ENCODE measurements at places on chromosomes 6 and 20. TPM values are rescaled to one million over a fixed set of nuclear protein-coding genes. Genes with fewer than 3 reads are reported as not detected.

HELZ2 gene
- total RNA-seq, result 28.8 TPM

SUMO4 gene
- total RNA-seq, result 10.0 TPM

ECI2 gene
- total RNA-seq, result 44.7 TPM

DUSP15 gene
- total RNA-seq, result not detected

ZNF334 gene
- total RNA-seq, result 1.6 TPM

CYP39A1 gene
- not detected for total RNA-seq

HTR1E gene
- total RNA-seq, result not detected

ZBTB46 gene
- 1.2 TPM for total RNA-seq

MATN4 gene
- total RNA-seq, result 1.4 TPM

PRSS35 gene
- not detected for total RNA-seq

DNA sequence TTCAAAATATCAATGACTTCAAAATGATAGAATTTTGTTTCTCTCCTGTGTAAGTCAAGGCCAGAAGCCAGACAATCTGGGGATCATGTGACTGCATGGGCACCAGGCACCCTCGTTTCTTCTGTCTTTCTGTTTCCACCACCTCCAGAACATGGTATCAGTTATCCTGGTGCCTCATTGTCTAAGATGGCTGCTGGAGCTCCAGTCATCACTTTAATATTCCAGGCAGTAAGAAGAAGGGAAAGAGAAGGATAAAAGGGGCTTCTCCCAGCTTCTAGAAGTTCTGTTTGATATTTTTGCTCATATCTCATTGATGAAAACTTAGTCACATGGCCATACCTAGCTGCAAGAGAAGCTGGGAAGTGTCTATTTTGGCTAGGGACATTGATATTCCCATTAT, 25.7 kb downstream of the ZNF341 start:
- DNase-seq, result no peak

DNA sequence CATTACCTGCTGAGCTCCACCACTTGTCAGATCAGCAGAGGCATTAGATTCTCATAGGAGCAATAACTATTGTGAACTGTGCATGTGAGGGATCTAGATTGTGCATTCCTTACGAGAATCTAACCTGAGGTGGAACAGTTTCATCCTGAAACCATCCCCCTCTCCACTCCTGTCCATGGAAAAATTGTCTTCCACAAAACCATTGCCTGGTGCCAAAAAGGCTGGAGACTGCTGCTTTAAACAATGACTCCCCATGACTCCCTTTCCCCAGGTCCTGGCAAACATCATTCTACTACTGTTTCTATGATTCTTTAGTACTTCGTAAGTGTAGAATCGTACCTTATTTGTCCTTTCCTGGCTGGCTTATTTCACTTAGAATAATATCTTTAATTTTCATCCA, 9.7 kb upstream of the DYNLRB1 start:
- DNase-seq, result no peak

DNA sequence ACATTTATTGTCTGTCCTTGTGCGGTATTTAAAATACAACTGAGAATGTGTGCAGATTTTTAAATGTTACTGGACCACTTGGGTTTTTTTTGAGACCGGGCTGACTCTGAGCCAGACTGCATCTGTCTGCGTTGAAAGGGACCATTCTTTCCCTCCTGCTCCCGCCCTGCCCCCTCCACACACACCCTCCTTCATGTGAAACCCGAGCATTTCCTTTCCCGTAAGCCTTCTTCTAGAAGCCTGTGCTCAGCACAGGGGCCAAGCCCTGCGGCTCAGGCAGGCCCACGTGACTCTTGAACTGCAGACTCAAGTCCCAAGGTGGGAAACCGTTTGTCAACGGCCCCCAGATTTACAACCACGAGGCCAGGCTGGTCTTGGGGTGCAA, 82.7 kb upstream of the FOXC1 start:
- no peak for DNase-seq

- DNase-seq, result no peak
These were observed 542 bp downstream of the ATP5F1E start for GRCh38 chr20:59031564-59032022.

DNA sequence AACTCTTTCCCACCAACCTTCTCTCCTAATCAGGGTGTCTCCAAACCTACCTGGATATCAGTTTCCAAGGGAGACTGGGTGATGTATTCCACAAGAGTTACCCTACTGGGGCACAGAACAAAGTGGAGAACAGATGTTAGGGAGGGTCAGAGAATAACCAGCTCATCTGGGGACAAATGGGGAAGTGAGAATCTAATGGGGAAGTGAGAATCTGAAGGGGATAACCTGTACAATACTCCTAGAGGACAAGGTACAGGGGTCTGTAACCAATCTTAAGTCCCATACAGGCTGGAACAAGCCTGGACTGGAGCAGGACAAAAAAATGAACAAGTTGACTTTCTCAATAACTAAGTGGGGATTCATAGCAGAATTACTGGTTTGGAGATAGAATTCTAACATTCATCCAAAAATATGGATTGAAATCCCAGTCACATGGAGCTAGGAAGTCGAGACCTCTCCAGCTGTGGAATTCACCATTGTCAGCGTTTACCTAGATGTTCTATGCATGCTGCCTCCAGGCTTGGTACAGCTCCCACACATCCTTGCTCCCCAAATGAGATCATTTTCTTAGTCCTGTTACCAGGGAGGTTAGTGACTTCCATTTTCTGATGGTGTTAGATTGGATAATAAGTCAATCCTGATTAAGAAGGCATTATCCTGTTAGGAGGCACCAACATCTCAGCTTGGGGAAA, 214.8 kb upstream of the MOCS1 start:
- no peak for DNase-seq

GRCh38 chr20:371755-372542, 8.6 kb upstream of the TRIB3 start:
- no peak for DNase-seq

DNA sequence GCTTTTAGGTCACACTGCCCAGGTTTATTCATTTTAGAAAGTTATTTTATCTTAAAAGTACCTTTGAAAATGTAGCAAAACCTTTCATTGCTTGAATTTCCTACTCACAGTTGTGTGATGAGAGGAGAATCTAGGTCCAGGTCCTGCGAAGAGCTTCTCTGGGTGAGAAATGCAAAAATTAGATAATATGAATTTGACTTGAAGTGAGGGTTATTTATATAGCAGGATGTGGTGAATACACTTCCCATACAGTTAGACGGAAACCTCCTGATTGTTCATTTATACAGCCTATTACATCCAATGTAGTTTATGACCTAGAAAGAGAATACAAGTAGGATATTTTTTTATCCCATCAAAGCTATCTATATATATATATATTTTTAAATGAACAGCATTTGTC, 30.5 kb downstream of the CDKAL1 start:
- no peak for DNase-seq

- DNase-seq, result no peak
These were observed 77.6 kb downstream of the ZMYND8 start for GRCh38 chr20:47278907-47279348.

- DNase-seq, result no peak
These were observed 106.0 kb downstream of the SH3BGRL2 start for GRCh38 chr6:79737172-79737571.

DNA sequence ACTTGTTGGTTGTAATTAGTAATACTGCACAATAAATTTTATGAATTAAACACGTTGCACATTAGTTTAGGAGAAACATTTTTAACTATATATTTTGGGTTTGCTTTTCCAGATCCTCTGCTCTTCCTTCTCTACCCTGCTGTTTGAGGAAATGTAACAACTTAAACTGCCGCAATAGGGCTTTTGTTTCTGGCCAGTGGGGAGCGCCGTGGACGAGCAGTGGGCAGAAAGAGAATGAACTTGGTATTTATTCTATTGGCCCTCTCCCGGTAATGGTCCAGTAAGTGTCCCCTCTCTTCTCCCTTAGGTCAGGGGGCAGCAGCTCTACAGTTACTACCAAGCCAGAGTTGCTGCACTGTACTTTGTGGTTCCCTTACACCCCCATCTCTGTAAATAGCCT, 35.2 kb upstream of the EPHA7 start:
- no peak for DNase-seq

GRCh38 chr6:82511546-82511945, 147.9 kb downstream of the TPBG start:
- DNase-seq, result no peak

DNA sequence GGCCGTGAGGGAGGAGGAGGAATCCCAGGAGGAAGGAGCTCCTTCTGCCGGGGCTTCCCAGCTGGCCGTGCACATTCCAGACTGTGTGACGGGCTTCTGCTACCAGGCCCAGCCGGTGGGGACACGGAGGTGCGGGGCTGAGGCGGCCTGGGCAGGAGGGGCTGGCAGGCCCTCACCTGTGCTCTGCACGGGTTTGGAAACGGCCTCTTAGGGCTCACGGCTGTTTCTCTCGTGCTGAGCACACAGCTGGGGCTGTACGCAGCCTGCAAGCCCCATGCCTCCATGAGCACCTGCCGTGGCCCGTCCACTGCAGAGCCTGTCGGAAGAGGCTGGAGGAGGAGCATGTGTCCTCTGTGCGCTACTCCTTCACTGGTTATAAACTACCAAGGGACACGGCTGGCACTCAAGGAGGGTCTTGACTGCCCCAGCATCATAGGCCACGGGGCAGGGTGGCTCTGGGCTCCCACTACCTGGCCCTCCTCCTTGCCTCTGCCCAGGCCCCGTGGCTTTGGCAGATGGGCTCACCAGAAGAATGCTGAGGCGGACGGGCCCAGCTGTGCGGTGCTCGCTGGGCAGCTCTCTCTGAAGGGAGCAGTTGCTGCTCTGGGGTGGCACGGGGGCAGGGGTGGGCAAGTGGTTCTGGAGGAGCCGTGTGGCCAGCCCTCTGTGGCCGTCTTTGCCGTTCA, 15.8 kb downstream of the NPEPL1 start:
- DNase-seq, result peak; percentile 47

- no peak for DNase-seq
These were observed 292.4 kb downstream of the CENPW start for GRCh38 chr6:126632271-126632670.

- DNase-seq, result no peak
These were observed 72.1 kb downstream of the RSPO3 start for GRCh38 chr6:127190552-127190951.

DNA sequence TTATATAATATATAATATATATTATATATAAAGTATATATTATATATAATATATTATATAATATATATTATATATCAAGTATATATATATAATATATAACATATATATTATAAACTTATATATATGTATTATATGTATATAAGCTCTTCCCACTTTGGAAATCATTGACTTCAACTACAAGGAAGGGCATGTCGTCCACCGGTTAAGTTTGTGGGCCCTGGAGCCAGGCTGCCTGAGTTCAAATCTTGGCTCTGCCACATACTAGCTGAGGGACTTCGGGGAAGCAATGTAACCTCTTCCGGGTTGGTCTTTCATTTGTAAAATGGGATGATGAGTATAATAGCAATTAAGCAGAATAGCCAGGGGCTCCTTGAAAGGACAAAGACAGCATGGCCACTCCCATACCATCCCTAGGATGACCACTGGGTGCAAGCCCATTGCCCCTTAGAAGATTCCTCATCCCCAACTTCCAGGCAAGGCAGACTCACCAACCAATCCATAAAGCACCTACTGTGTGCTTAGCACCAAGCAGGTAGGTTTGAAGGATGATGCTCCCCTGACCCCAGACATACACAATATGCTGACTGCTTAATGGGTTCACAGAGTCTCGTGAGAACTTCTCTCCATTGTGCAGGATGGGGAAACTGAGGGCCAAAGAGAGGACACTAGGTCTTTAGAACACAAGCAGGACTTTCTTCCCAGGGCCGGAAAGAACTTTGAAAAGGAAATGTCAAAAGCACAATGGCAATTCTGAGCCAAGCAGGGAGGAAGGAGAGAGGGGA, 163.2 kb downstream of the MRPL14 start:
- DNase-seq, result no peak

DNA sequence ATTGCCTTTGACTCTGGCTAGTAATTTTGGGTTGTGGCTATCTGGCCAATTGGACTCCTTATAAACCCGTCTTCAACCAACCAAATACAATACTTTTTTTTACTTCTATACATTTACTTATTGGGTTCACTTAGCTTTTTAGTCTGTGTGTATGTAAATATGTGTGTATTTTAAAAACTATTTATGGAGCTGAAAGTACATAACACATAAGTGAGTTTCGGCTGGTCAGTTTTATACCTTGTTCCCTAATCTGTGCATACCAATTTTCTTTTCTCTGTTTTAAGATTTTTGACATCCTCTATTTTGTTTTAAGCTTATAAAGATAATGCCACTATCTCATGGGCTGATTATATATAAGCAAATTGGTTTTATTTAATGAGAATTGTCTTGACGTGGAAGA, 129.5 kb downstream of the LRRC1 start:
- DNase-seq, result no peak

DNA sequence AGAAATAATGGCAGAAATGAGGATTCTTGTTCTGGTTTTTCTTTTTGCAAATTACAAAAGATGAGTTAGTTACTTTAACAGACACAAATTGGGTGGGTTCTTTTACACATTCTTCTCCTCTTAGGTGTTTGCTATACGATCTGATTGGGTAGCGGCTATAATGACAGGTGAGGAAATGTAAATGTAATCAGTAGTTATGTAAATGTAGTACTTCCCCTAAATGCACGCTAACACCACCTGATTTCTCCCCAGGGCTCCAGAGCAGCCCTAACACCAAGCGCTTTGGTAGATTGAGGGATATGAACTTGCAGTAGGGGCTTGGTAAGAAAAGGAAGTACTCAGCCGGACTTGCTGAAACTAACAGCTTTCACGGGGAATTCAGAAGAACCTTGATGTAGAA, 499.4 kb upstream of the NOX3 start:
- DNase-seq, result no peak

DNA sequence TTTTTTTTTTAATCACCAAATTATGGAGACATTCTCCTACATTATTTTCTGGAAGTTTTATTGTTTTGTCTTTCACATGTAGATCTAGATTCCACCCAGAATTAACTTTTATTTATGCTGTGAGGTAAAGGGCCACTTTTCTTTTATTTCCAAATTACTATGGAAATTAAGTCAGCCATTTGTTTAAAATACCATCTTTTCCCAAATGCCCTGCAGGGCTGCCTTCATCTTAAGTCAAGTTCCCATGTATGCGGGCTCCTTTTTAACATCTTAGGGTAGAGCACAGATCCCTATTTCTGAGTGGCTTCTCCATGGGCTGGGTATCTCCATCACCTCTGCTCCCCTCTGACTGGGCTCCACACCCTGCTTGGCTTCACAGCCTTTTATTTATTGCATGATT, 348.4 kb downstream of the SOX4 start:
- no peak for DNase-seq

Data from activated naive CD4-positive, alpha-beta T cell treated with anti-CD3 and anti-CD28 coated beads, Interleukin-2, amount 50 U/mL, for 72 hours (primary cell).